BJ (cell line): ENCODE measurements at places on chromosomes 2 and 18. TPM values are rescaled to one million over a fixed set of nuclear protein-coding genes. Genes with fewer than 3 reads are reported as not detected.
A peak's percentile ranks its signal among the peaks of the same experiment; 100 is the strongest.

GRCh38 chr2:35891528-35891927 lies 464.1 kb upstream of the CRIM1 start:
- DNase-seq: no peak

GRCh38 chr2:58606799-58607198 lies 365.7 kb upstream of the FANCL start:
- DNase-seq: no peak

DNA sequence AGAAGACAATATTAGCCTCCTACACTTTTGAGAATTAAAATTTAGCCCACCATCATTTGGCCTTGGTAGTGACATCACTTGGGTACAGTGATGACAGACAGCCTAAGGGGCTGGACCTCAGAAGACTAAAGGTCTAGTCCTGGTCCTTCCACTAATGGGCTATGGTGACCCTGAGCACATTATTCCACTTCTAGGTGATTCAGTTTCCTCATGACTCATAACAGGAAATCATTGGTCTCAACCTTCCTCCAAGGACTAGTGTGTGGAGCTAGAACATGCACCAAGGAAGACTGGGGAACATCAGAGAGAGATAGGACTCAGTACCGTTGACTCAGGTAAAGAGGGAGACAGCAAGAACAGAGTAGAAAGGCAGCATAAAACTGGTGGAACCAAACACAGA lies 64.0 kb downstream of the TFCP2L1 start:
- DNase-seq: no peak

DNA sequence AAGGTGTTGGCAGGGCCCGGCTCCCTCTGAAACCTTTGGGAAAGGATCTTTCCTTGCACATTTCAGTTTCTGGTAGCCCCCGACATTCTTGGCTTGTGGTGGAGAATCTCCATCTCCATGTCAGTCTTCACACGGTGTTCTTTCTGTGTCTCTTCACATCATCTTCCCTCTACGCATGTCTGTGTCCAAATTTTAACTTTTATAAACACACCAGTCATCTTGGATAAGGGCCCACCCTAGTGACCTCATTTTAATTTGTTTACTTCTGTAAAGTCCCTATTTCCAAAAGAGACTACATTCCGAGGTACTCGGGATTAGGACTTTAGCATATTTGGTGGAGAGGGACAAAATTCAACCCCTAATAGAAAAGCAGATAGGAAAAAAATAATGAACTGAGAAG lies 138.4 kb downstream of the GALNT3 start:
- no peak for DNase-seq

DNA sequence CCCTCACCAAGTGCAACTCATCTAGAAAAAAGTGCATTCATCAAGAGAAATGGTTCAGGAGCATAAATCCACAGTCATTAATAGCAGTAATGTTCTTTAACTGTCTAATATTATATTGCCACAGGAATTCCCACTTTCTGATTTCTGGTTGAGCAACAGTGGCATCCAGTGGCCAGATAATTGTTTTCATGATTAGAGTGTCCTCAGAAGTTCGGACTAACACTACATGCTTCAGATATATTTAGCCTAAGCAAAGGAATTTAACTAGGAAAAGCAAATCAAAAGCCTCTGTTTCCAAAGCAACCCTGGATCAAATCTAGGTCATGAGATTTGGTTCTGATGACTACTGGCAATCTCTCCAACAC lies 9.8 kb upstream of the ERBB4 start:
- DNase-seq: peak; percentile 6

Gene HOXD8
- 0.86 and 1.7 TPM in 2 replicates for polyA plus RNA-seq
